ENCODE measurements at places on chromosomes 6 and 20.
A peak's percentile ranks its signal among the peaks of the same experiment; 100 is the strongest.

DNA sequence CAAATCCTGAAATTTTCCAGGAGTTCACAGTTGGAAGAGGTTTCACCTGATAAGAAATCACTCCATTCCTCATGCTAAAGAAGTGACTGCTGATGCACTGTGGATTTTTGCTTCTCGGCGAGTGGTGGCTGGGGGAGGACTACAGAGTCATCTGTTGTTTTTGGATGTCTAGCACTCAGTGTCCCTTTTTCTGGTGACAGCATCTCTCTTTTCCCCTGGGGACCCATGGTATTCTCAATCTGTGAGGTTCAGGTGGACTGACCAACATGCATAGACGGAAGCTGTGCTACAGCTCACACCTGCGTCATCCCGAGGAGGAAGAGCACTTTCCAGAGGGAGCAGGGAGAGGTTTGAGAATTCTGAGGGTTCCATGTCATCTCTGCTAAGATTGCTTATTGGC lies 42.7 kb upstream of the ZNF831 start:
- DNase-seq: no peak

DNA sequence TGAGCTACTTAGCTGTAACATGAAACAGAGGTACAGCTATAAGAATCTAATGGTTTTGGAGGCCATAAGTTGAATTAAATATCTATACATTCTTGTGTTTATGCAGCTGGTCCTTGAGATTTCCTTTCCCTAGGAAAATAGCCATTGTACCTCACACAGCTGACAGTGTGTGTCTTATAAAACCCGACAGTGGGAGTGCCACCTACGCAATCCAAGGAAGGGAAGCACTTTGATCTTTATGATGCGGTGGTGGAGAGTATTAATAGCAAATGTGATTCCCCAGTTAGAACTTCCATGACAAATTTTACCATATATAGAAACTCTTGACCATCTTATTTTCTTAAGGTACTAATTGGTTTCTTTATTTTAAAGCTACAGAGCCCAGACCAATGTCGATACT lies 149.5 kb downstream of the TMEM200A start:
- DNase-seq: no peak

DNA sequence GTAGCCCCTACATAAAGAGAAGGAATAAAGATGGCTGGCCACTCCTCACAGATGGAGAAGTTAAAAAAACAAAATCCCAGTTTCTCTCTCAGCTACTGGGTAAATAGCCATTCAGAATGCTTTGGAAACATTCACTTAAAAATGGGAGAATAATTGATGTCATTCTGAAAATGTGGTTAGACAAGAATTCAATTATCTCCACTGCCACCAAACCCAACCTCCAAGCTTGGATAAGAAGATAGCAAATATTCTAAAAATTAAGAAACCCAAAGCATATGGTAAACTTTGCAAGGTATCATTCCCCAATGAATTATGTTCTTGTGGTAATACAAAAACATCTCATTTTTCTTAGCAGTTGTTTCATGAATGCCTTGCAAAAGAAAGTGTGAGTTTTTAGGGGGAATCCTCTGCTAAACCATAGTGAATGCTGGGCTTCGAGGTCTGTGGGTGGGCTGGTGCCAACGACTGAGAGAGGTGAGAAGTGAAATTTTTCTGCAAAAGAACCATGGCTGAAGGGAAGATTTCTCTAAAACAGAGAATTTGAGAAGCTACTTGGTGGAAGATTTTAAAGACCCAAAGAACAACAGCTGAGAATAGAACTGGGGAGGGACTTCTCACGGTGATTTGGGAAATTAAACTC lies 497.9 kb upstream of the JARID2 start:
- no peak for DNase-seq

GRCh38 chr6:33205191-33206026 lies 954 bp downstream of the HSD17B8 start:
- no peak for DNase-seq

- no peak for DNase-seq
Observed at GRCh38 chr20:63226042-63226943, 9.4 kb upstream of the BIRC7 start.

- no peak for DNase-seq
Observed at GRCh38 chr6:6707143-6707542, 118.6 kb downstream of the LY86 start.

- no peak for DNase-seq
Observed at GRCh38 chr6:165545806-165546205, 117.2 kb downstream of the PDE10A start.

GRCh38 chr6:36063318-36064060 lies 35.9 kb downstream of the MAPK14 start:
- DNase-seq: no peak

- no peak for DNase-seq
Observed at GRCh38 chr6:12280458-12280857, 9.7 kb upstream of the EDN1 start.

- DNase-seq: peak; percentile 57
Observed at GRCh38 chr20:40689943-40690835, 1.2 kb upstream of the MAFB start.

DNA sequence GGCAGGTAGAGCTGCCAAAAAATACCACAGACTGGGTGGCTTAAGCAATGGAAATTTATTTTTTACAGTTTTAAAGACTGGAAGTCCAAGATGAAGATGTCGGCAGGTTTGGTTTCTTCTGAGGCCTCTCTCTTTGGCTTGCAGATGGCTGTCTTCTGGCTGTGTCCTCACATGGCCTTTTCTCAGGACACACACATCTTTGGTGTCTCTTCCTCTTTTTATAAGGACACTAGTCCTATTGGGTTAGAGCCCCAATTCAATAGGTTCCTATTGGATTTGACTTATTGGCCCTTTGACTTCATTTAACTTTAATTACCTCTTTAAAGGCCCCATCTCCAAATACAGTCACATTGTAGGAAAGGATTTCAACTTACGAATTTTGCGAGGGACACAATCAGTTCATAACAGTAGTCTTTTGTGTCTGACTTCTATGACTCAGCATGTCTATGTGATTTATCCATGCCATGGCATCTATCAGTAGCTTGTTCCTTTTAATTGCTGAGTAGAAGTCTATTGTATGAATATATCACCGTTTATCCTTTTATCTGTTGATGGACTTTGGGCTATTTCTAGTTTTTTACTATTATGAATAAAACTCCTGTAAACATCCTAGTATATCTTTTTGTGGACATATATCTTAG lies 11.0 kb upstream of the TCP11 start:
- no peak for DNase-seq

DNA sequence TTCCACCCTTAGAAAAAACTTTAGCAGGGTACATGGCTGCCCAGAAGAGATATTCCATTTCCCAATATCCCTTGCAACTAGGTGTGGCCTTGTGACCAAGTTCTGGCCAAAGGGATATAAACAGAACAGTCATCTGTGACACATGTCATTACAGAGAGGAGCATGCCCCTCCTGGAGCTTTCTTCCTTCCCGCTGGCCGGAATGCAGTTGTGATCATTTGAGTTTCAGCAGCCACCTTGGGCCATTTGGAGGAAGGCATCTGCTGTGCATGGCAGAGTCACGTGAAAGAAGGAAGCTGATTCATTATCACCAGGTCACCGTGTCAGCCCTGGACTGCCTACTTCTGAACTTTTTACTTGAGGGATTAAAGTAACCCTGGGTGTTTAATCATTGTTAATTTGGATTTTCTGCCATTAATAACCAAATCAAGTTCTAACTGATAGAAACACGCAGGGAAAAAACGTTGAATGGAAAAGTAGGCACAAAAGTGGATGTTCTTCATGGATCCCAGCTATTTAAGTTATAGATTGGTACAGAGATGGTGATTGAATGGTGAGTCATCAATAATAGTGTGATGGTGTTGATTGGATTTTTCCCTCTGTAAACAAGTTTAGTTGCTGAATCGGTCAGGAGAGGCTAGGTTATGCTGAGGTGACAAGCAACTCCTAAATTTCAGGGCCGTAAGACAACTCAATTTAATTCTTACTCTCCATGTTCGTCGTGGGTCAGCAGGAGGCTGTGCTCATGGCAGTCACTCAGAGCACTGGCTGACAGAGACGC lies 80.7 kb upstream of the CCDC167 start:
- no peak for DNase-seq

GRCh38 chr20:46017272-46017671 lies 8.6 kb downstream of the MMP9 start:
- no peak for DNase-seq

- DNase-seq: no peak
Observed at GRCh38 chr6:170166511-170167122, 124.3 kb downstream of the DLL1 start.

DNA sequence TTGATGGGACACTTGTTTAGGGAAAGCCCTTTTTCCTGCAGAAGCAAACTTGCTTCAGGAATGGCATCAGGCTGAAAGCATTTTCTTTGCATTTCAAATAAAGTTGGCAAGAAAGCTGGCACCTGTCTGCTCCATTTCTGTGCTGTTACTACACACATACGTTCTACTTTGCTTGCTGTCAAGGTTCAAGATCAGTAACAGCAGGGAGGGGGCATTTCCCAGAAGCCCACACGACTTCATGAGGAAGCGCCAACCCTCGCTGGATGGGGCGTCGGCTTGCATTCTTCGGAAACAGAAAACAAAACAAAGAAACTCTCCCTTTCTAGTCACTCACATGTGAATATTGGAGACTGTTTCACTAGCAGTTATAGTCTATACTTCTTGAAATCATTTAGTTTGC lies 46.4 kb downstream of the AKAP12 start:
- DNase-seq: no peak

DNA sequence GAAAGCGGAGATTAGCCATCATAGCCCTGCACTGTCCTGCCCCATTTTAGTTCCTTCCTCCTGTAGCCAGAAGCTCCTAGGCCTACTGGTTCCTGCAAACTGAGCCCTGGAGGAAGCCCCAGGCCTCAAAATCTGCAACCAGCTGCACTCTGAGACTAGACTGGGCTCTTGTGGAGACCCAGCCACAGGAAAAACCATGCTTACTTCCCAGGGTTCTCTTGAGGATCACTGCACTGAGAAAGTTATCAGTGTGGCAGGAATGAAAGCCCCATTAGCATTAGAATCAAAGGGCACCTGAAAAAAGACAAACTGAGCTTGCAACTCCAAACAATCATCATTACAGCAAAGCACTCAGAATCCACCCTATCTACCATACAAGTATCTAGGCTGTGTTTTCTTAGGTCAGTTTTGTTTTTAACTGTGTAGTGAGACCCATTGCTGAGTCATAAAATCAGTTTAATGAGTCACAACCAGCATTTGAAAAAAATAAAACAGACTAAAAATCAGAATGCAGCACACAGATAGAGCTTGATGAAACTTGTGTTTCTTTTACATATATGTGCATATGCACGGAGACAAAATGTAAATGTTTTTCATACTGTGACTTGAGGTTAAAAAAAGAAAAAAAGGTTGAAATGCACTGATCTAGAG lies 91.0 kb downstream of the UNC5CL start:
- DNase-seq: no peak

- no peak for DNase-seq
Observed at GRCh38 chr6:142420802-142421201, 119.0 kb downstream of the ADGRG6 start.

DNA sequence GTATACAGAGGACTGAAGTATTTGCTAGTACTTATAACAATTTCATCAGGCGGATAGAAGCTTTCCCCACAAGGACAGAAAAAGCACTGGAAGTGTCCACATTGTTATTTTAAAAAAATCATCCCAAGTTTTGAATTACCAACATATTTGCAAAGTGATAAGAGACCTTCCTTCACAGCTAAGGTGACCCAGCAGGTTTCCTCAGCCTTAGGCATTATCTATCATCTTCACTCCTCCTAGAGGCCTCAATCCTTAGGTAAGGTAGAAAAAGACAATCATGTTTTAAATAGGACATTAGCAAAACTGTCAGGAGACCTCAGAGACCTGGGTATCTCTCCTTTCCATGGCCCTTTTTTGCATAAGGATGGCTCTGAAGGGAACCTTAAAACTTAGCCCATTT lies 72.5 kb upstream of the CHD6 start:
- no peak for DNase-seq
